ENCODE measurements at places on chromosomes 2 and 18.

GRCh38 chr2:218217360-218218267 lies 625 bp downstream of the ARPC2 start:
- no peak for DNase-seq

GRCh38 chr2:71688530-71688929 lies 235.2 kb downstream of the DYSF start:
- no peak for DNase-seq

DNA sequence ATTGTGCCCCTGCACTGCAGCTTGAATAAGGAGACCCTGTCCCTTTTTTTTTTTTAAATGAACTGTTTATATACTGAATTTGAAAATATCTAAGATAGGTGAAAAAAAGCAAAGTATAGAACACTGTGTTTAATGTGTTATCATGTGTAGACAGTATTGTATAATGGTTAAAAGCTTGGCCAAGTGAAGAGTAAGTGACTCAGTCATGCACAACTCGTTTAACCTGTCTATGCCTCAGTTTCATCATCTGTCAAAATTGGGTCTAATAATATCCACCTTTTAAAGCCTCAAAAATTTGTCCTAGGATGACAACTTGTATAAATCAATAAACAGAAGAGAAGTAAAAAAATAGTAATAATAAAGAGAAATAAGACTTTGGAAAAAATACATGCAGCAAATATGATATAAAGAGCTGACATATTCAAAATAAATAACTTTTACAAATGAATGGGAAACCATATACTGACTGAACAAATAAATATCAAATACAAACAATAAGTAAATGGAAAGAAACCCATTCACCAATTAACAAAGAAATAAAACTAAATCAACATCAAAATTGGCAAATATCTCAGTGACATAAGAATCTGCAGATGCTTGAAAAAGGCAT lies 113.7 kb downstream of the C2orf74 start:
- no peak for DNase-seq

DNA sequence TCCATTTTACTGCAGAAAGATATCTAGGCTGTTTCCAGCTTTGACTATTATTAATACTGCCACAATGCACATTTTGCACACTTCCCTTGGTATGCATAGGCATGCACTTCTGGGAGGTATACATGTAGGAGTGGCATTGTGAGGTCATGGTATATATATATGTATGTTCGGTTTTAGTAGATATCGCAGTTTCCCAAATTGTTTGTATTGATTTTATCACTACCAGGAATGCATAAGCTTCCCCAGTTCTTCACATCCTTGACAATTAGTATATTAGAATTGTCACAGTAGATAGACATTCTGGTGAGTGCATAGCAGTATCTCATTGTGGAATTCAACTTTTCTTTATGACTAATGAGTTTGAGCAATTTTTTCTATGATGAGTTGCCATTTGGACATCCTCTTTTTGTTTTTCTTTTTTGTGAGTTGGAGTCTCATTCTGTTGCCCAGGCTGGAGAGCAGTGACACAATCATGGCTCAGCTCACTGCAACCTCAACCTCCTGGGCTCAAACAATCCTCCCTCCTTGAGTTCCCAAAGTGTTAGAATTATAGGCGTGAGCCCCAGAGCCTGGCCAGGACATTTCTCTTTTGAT lies 4.2 kb upstream of the GRB14 start:
- DNase-seq, result no peak

GRCh38 chr2:236498369-236498768 lies 71.3 kb upstream of the ACKR3 start:
- DNase-seq, result no peak

DNA sequence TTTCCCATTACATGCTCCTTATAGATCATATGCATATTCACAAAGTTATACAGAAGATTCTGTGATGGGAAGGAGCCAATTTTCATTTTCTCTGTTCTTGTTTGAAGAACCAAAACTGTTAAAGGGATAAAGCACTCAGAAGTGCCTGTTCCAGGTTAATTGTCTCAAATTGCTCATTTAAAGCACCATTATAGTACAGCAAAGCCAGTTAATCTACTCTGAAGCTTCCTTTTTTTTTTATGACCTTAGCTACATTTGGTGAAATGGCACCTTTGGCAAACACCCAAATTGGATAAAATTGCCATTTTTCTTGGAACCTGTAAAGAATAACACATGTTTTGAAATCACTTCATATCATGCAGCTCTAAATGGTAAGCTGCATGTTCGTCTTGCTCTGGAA lies 1092.3 kb downstream of the BCL11A start:
- peak; percentile 44 for DNase-seq

DNA sequence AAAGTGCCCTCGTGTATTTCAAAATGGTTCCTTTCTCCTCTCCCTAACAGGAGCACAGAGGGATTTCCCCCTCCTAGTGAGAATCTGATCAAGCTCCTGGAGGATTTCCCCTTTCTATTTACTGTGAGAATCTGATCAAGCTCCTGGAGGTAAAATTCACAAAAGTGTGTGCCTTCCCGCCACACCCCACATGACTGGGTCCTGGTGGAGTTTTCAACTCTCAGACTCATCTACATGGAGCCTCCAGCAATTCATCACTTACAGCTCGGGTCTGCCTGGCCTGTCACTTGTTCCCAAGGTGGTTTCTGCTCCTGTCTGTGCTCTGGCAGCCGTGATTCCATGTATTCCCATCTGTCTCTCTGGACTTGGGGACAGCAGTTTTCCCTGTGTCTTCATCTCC lies 590.7 kb downstream of the FBXO15 start:
- no peak for DNase-seq
